HCEC 1CT (cell line): ENCODE measurements at places on chromosomes 4 and X.

DNA sequence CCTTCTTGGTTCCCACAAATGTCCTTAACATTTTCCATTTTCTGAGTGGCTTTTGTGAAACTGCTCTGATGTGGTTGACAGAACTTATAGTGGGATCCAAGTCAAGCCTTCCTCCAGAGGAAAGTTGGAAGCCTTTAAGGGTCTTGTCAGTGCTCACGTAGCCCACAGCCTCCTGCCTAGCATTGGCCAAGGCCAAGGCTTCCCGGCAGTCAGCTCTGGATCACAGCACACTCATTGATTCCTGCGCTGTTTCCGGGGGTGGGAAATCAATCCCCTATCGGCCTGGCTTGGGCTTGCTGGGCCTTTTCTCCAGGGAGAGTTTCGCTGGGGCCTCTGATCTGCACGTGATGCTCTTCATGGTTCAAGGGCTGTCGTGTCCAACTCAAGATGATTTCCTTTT is 76.1 kb downstream of the SLC9A6 start:
- DNase-seq, result no peak

- no peak for DNase-seq
These were observed 484.2 kb downstream of the BCOR start for GRCh38 chrX:39613482-39613995.

DNA sequence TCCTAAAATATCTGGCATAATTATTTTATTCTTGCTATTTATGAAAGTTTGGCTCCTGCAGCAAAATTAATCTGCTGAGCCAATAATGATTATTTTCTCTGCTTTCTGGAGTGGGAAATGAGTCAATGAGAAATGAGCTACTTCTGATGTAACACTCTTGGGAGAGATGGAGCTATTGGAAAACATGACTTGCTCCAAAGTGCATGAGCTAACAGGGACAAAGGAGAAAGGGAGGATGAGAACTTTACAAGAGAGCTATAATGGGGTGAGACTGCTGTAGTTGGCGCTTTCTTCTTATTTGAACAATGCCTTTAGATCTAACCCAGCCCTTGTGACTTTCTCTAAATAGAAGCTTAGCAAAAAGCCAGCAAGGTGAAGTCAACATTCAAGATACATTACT is 615.1 kb downstream of the ANKRD50 start:
- DNase-seq, result no peak

DNA sequence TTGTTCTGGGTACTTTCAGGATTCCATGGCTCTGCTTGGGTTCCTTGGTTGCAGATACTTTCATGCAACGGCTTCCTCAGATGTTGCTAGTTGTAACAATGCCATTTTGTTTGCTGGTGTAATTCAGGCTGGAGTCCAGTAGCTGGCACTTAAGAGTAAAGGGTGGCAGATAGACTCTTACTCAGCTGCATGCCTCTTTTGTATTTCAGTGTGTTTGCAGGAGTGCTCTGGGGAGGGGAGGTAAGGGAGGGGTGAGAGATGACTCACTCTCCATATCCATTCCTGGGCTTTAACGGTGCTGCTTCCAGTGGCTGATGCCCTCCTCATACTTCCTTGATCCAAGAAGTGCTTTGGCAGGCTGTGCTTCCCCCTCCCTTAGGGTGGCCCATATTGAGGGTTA is 155.2 kb downstream of the ZNF330 start:
- DNase-seq, result peak; percentile 52

GRCh38 chr4:184558996-184559395 is 84.6 kb upstream of the IRF2 start:
- DNase-seq, result no peak

- DNase-seq, result no peak
These were observed 97.5 kb downstream of the NPNT start for GRCh38 chr4:105992641-105993305.

DNA sequence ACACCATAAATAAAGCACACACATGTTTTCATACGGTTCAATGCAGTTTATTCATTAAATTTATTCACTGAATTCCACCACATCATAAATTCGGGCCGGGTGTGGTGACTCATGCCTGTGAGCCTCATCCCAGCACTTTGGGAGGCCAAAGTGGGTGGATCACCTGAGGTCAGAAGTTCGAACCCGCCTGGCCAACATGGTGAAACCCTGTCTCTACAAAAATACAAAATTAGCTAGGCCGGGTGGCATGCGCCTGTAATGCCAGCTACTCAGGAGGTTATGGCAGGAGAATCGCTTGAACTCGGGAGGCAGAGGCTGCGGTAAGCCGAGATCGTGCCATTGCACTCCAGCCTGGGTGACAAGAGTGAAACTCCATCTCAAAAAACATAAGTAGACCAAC is 131.6 kb downstream of the PDS5A start:
- no peak for DNase-seq

- DNase-seq, result no peak
These were observed 1136.8 kb upstream of the TENM3 start for GRCh38 chr4:181106398-181106797.

- DNase-seq, result no peak
These were observed 868.5 kb upstream of the SLIT2 start for GRCh38 chr4:19382993-19383756.

GRCh38 chr4:27217261-27217769 is 356.7 kb downstream of the STIM2 start:
- DNase-seq, result peak; percentile 3

GRCh38 chrX:54007682-54008081 is 36.6 kb downstream of the PHF8 start:
- DNase-seq, result no peak

DNA sequence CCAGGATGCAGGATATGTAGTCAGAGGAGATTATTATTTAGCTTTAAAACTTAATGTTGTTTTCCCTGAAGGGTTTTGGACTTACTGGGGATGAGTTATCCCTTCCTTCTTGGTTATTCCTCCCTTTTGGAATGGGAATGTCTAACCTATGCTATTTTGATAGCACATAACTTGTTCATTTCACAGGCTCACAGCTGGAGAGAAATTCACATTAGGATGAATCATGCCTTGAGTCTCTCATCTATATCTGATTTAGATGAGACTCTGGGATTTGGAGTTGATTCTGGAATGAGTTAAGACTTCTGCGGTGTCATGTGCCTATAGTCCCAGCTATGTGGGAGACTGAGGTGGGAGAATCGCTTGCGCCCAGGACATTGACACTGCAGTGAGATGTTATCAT is 81.1 kb downstream of the ATP11C start:
- DNase-seq, result no peak

DNA sequence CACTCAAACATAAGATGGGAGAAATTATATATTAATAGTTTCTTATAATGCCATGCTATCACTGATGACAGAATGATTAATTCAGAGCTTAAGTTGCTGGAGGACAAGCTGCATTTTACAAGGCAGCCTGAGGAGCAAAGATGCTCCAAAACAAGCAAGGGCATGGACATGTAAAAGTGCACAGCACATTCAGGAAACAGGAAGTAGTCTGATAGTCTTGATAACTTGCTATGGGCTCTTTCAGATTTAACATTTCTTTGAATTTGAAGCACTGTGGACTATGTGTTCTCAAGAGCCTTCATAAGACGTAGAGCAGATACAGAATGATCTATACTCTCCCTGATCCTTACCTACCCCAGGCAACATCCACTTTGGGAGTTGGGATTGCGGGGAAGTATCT is 50.0 kb downstream of the AMMECR1 start:
- no peak for DNase-seq

DNA sequence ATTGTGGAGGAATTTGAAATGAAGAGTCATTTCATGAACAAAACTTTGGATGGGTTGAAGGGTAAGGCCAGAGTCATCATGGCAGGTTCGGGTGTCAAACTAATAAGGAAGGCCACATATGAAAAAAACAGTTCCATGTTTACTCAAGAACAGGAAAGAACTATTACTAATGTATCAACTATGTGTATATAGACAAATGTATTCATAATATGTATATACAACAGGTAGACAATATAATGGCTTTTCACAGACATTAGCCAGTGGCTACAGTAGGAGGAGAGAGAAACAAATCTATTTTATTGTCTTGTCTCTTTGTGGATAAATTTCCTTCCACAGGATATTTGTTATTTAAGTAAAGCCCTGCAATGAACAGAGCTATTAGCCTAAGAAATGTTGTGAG is 101.1 kb downstream of the CBLL2 start:
- DNase-seq, result no peak

DNA sequence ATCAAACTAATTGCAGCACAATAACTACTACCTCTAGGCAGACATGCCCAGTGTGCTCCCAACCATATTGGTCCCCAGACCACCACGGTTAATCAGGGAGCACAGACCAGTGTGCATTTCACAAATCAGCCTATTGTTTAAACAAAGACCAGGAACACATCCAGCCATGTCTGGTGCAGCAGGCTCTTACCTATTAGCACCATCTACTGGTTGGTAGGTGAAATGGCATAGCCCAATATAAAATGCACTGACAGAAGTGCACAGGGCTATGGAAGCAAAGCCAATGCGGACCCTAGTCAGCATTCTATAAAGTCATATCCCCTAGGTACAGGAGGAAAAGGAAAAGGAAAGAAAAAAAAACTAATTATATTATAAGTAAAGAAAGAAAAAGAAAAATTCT is 15.5 kb upstream of the CYLC1 start:
- peak; percentile 7 for DNase-seq

GRCh38 chr4:148852092-148852699 is 410.0 kb upstream of the NR3C2 start:
- DNase-seq, result no peak

DNA sequence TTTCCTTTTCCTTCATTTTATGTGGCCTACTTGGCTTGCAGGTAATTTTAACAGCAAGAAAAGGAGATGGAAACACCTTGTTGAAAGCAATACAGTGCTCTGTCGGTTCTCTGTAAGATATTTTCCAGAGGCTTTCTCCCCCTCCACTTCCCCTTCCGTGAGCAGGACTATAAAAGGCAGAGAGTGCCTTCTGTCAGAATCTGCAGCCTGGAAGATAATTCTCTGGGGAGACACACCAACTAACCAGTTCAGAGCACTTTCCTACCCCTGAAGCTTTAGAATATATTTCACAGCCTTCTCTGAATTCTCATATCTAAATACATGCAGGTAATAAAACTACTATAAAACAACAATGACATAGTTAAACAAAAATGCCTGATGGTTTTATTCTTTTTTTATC is 141.1 kb downstream of the IDS start:
- no peak for DNase-seq

GRCh38 chrX:47234583-47234982 is 1.8 kb downstream of the USP11 start:
- DNase-seq, result peak; percentile 10

DNA sequence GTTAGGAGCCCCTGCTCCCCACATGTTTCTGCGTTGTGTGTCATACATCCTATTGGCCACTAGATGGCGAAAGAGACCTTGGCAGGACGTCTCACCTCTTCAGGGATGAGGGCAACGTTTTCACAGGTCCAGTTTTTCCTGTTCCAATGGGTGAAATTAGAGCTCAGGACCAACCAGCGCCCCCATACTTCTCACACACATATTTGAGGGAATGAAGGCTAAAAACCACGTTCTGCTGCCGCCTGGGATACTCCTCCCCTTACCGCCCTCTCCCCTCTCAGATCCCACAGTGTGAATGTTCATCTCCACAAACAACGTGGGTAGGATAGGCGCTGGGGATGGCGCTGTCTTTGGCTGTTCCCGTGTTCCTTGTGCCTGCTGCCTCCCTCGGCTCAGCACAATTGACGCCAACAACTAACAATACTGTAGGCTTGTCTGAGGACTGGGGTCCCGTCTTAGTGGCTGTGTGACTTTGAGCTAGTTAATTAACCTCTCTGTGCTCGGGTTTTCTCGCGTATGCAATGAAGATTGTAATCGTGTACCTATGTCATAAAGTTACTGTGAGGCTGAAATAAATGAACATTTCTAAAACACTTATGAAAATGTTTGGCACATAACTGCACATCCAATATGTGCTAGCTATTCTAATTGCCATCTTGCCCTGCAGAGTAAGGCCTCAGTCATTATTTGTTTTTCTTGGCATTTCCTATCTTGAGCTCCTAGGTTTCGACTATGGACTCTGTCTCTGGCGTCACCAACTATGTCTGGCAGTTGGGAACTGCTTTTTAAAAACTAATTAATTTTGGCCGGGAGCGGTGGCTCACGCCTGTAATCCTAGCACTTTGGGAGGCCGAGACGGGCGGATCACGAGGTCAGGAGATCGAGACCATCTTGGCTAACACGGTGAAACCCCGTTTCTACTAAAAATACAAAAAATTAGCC is 181.3 kb upstream of the STK26 start:
- peak; percentile 37 for DNase-seq

- DNase-seq, result no peak
These were observed 614.4 kb upstream of the NR3C2 start for GRCh38 chr4:149056615-149057014.

GRCh38 chr4:60657807-60658206 is 542.3 kb upstream of the ADGRL3 start:
- no peak for DNase-seq

DNA sequence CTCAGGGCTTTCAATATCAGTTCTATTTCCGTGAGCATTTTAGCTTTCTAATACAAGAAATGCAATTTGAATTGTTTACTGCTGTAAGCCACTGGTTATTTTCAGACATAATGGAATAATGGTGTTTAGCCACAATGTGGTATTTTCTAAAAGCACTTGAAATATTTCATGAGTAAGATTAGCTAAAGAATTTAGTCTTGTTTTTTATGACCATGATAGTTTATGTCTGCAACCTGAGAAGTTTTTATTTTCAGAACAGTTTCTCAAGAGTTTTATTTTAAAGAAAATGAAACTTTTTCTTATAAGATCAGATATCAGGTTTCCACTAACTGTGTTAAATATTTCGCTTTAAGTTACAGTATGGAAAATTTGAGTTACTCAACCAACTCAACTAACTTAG is 60.2 kb downstream of the SLIT2 start:
- DNase-seq, result no peak

- no peak for DNase-seq
These were observed 4.9 kb upstream of the SMARCAD1 start for GRCh38 chr4:94202769-94203168.

DNA sequence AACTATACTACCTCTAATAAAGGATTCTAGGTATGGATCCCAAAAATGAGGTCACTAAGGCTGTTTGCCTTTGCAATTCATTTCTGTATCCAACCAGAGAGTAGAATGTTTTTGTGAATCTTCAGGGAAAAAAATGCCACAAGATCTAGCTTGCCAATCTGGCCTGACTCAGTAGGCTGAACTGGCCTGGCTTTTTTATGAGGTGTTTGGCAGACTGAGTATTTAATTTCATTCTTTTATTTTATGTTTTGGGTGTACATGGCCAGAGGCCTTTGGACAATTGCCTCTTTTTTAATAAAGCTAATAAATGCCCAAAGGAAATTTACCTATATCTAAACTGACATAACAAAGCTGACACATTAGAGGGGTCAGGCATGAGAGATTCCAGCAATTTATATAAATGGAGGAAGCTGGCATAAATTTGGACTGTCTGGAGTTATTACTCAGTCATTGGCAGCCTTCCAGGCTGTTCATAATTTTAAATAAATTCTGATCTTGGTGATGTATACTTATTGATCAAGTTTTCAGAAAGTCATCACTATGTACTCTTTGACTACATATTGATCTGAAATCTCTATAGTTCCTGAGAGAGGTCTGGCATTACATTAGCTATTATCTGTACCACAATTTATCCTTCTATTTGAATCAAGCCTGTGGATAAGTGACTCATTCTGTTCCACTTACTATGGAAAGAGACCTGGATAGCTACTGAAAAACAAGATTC is 376.4 kb upstream of the NOCT start:
- DNase-seq, result no peak

- no peak for DNase-seq
These were observed 5.2 kb downstream of the SH3KBP1 start for GRCh38 chrX:19882066-19882775.
